Iris pigment epithelial cell (primary cell): ENCODE measurements at places on chromosomes 1 and 21.

DNA sequence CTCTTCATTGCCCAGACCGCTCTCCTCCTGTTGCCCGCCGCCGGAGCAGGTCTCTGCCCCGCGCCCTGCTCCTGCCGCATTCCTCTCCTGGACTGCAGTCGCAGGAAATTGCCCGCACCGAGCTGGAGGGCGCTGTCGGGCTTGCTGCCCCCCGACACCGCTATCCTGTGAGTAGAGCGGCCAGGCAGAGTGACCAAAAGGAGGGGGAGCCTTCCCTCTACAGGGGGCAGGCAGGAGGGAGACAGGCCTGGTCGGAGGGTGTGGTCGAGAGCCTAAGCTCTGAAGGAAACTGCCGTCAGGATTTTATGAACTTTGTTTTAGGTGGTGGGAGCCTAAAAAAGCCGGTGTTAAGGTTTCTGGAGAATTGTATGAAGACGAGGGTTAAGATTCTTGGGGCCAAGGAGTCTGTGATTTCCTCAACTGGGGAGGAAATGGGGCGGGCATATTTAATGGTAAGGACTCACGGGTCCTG, 517 bp downstream of the LRIG2 start:
- peak; percentile 69 for DNase-seq

- DNase-seq: no peak
These were observed 39.1 kb upstream of the SLC19A1 start for GRCh38 chr21:45581322-45581712.

GRCh38 chr1:230077436-230078213, 10.6 kb downstream of the GALNT2 start:
- peak; percentile 29 for DNase-seq

DNA sequence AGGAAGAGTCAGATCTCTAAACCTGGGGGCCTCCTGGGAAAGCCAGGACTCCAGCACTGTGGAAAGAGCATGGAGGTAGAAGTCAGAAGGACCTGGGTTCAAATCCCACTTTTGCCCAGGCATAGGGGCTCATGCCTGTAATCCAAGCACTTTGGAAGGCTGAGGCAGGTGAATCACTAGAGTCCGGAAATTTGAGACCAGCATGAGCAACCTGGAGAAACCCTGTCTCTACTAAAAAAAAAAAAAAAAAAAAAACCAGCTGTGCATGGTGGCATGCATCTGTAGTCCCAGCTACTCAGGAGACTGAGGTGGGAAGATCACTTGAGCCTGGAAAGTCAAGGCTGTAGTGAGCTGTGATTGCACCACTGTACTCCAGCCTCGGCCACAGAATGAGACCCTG, 31.8 kb downstream of the LDLRAP1 start:
- DNase-seq: no peak

DNA sequence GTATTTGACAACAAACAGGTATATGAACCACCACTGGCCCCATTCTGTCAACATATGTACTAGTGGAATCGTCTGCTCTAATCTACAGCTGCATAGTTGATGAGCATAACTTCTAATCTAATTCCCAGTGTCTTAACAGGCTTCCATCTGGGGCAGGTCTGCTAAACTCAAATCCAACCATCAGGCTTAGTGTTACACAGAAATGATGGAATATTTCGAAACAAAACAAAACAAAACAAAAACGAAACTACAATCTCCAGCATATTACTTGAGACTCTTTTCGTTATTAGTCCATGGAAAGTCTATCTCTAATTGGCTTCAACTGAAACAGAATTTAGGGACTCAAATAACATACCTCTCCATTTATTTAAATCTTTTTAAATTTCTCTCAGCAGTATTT, 37.6 kb downstream of the DIPK1A start:
- DNase-seq: no peak

DNA sequence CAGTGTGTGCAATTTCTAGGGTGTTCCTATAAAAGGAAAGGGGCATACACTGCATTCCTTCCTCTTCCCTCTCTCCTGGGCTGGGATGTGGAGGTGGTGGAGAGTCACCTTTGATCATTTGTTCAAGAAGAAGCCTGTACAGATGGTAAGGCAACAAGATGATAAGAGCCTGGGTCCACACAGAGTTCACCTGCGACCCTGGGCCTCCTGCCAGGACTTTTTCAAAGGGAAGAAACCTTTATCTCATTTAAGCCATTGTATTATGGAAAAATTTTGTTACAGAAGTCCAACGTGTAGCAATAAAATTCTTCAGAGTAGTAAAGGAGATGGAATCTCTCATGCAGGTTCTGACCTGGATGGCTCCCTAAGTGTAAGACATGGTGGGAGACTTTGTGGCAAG, 189.1 kb downstream of the MIS18A start:
- no peak for DNase-seq

- no peak for DNase-seq
These were observed 161.6 kb upstream of the KLHDC7A start for GRCh38 chr1:18319099-18319498.

- no peak for DNase-seq
These were observed 320.8 kb upstream of the USP24 start for GRCh38 chr1:55535724-55536544.

- DNase-seq: no peak
These were observed 18.7 kb upstream of the OR6N2 start for GRCh38 chr1:158799689-158800088.

- peak; percentile 63 for DNase-seq
These were observed 2.8 kb upstream of the LIX1L start for GRCh38 chr1:145960468-145961108.

- no peak for DNase-seq
These were observed 7.5 kb downstream of the MPL start for GRCh38 chr1:43345120-43345519.

- DNase-seq: no peak
These were observed 12.0 kb upstream of the PLA2G5 start for GRCh38 chr1:20057886-20058420.

DNA sequence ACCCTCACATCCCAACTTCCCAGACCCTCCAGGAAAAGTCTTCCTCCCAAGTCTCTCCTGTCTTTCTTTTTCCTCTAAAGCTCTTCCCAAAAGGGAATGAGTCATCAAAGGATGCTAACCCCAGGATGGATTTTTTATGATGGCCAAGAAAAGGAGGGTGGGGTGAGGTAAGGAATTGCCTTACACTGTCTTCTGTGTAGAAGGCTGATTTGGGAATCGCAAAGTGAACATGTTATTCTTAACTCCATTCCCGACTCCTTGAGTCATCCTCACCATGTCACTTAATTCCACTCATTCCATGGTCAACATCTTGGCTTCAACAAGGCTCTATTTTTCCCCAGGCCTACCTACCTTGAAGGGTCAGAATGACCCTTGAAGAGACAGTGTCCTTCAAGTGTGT, 44.0 kb downstream of the TBX15 start:
- DNase-seq: no peak

GRCh38 chr1:199466961-199467360, 560.5 kb upstream of the NR5A2 start:
- no peak for DNase-seq

- no peak for DNase-seq
These were observed 1123.3 kb upstream of the B3GALT2 start for GRCh38 chr1:194309697-194310096.

GRCh38 chr1:246280551-246280950, 226.5 kb downstream of the SMYD3 start:
- peak; percentile 32 for DNase-seq

- no peak for DNase-seq
These were observed 84.4 kb upstream of the RAB4A start for GRCh38 chr1:229186373-229187056.

DNA sequence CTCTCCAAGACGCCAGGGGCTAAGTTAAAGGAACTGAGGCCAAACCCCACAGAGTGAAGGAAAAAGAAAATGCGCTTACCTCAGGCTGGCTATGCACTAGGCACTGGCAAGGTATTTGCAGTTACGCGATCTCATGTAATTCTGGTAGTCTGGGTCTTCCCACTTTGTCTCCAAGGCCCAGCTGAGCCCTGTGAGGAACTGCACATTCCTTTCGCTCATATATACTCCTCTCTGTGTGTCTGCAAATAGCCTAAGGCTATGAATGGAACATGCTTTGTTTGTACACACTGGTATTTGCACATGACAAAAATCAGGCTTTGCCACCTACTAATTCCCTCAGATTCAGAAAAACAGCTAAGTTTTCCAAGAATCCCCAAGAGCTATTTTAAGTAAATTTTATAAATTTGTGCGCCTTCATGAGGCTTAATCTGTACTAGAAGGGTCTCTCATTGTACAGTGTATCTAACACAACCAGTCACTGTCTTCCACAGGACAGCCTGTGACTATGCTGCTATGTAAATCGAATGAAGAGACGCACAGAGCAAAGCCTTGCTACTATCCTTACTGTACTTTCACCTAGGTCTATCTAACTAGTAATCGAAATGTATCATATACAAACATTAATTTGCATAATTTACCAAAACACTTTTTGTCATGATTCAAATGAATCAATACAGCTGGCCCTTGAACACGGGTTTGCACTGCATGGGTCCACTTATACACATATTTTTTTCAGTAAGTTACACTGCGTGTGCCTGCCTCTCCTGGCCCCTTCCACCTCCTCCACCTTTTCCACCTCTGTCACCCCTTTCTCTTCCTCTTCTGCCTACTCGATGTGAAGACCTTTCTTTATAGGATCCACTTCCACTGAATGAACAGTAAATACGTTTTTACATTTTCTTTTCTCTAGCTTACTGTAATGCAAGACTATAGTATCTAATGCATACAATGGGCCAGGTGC, 87.0 kb downstream of the SIPA1L2 start:
- no peak for DNase-seq

- no peak for DNase-seq
These were observed 30.0 kb downstream of the CACHD1 start for GRCh38 chr1:64499966-64500365.

DNA sequence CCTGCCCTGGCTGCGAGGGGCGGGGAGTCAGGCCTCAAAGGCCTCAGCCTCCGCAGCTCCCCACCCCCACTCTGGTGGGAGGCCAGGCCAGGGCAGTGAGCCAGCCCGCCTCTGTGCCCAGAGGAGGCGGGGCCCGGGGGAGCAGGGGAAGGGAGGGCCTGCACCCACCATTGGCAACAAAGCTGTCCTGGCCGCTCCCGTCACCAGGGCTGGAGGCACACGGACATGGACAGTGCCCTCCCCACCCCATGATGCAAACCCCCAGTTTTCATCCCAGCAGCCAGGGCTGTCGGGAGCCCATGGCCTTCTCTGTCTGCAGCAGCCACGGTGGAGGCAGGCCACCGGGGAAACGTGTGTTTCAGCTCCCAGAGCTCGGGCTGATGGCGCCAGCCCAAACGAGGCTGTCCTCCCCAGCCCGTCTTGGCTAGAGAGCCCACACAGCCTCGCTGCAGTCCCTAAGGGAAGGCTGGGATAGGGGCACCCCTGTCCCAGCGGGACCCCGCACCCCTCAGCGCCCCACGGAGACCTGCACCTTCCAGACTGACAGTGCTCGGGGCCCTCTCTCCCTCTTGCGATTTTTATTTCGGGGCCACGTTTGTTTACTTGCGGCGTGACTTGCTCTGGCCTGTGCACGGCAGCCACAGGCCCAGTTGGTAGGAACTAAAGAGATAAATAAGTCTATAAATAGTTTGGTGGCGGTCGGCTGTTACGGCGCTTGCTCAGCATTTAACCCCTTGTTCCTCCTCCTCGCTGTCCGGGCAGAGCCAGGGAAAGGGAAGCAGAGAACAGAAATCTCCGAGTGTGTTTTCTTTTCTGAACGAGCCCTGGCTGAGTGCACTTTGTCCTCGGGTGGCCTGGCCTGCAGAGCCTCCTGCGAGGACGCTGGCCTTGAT, 101.8 kb downstream of the PRDM16 start:
- DNase-seq: peak; percentile 25

DNA sequence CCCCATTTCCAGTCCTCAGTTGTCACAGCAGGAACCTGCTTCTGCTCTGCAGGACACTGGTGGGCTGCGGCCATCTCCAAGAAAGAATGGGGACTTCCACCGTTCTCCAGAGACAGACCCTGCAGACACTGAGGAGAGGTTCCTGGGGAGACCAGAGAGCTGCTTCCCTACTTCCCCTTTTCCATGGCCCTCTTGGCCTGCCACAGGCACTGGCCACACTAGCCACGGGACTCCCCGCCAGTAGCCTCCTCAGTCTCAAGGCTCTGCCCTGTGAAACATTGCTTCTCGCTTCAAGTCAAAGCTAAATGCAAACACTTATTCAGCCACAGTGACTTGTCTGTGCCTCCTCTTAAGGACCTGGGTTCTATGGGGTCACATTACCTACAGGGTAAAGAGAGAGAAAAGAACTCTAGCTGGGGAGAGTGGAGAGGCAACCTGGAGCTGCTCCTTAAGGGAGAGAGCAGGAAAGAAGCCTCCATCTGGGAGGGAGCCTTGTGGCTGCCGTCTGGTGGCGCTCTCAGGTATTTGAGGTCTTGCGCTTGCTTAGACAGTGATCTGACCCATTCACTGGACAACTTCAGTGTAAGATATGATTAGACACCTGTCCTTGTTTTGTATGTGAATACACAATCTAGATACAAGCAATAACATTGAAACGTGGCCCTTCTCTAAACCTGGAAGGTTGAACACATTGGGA, 5.4 kb upstream of the SLAMF8 start:
- no peak for DNase-seq

GRCh38 chr1:32104127-32104526, 3.7 kb upstream of the KPNA6 start:
- no peak for DNase-seq

- DNase-seq: peak; percentile 87
These were observed at the start of gene CLSTN1 for GRCh38 chr1:9823943-9824701. TSS of gene CLSTN1 (minus strand) at chr1:9823965. CDS start at chr1:9823733, 232 bp downstream.

DNA sequence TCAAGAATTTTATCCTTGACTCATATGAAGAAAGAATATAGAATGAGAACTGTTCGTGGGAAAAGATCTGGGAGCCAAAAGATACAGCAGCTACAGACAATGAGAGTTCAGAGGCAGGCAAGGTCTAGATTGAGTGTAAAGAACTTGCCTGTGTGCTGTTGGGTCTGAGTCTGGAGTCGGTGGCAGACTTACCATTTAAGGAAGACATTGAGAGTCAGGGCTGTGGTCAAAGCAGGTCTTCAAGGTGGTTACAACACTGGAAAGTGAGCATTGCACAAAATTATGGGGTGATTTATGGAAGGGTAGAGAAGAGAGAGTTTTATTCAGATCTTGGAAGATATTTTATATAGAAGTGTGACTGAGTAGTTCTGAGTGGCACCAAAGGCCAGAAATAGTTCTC, 80.6 kb downstream of the TBX19 start:
- DNase-seq: no peak

DNA sequence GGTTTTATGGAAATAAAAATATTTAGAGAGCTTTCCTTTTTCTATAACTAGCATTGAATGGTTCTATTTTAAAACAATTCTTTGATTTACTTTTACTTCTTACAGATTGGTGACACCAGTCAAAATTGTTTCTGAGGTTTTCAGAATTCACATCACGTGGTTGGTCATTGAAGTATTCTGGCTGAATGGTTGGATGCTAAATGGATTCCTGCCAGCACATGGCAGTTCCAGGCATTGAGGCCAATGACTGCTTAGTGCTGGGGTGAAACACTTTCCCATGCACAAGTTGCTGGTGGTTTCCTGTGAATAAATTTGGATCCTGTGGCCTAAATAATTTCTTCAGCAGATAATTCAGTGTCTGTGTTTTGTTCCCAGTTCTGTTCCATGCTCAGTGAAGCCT, 20.6 kb downstream of the NCAM2 start:
- no peak for DNase-seq

GRCh38 chr1:223319905-223320580, 43.9 kb downstream of the SUSD4 start:
- DNase-seq: no peak

- no peak for DNase-seq
These were observed 5.7 kb downstream of the LMX1A start for GRCh38 chr1:165350840-165351239.
